ENCODE measurements at places on chromosomes 2 and 18.
A peak's percentile ranks its signal among the peaks of the same experiment; 100 is the strongest.

- DNase-seq, result peak; percentile 43
Observed at GRCh38 chr2:202149155-202149762, 76.2 kb downstream of the KIAA2012 start.

- DNase-seq, result no peak
Observed at GRCh38 chr2:199988151-199988550, 32.8 kb downstream of the MAIP1 start.

DNA sequence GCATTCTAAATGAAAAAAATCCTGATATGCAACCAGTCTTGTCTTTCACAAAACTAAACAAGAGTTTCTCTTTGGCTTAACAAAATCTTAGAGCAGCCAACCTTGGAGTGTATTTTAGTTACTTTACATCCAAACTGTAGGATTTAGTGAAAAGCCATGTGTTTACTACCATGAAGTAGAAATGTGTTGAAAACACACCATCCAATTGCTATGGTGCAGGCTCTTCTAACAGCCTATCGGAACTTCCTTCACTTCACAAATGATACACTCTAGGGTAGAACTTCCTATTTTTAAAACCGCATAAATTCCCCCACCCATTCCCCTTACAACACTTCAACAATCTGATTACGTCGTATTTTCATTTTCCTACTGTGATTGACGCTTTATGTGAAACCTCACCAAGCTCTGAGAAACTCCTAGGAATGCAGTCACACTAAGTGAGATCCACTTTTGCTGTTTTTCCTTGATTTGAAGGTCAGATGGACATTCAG, 74.4 kb upstream of the MAP4K4 start:
- DNase-seq, result no peak

DNA sequence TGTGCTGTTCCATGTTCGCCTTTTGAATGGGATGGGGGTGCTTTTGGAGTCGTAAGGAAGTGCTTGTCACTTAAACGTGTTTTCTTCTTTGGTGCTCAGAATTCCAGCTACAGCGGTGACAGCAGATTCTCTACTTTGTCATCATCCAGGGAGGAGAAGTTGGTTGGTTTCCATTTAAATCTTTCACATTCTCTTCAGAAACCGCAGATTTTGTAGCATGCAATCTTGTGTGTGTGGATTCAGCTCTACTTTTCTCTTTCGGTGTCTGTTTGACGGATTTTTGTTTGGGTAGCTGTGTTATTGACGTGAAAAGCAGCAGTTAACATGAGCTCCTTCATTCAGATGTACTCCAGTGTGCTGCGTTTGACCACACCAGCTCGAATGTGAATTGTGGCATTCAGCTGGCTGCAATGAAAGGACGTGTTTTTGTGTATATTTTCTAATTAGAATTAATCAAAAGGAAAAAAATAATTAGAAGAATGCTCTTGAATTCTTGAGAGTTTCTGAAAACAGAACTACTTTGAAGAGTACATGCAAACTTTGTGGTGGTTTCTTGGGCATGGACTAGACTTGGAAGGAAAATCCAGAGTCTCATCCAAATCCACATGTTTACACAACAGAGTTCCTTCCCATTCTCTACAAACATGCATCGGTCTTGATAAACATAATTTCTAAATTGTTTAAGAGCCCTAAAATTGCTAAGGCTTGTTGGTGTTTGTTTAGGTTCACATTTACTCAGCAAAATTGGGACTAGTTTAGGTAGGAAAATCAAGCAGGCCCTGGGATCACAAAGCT, 68.7 kb upstream of the RBM44 start:
- DNase-seq, result no peak

DNA sequence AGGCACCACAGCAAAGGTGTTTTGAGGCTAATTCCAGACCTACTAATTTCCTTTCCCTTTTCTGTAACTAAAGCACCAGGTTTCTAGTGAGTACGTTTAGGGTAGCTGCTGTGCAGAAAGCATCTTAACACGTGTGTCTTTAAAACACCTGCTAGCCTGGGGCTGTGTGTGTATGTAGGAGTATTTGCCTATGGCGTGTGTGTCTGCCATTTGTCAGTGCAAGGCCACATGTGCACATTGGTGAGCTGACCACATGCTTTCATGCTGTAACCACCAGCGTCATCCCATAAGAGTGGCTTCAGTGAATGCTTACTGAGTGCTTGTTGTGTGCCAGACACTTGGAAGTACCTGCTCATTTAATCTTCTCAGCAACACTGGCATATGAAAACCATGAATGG, 241.6 kb downstream of the SEPTIN10 start:
- DNase-seq, result no peak

DNA sequence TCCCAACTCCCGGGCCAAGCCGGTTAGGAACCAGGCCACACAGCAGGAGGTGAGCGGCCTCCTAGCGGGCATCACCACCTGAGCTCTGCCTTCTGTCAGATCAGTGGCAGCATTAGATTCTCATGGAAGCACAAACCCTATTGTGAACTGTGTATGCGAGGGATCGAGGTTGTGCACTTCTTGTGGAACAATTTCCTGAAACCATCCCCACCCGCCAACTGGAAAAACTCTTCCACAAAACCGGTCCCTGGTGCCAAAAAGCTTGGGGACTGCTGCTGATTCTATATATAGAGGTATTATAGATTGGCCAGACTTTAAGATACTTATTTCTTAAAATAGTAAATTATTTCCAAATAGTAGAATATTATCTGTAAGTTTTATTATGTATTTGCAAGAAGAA, 89.4 kb downstream of the PMS1 start:
- DNase-seq, result no peak

DNA sequence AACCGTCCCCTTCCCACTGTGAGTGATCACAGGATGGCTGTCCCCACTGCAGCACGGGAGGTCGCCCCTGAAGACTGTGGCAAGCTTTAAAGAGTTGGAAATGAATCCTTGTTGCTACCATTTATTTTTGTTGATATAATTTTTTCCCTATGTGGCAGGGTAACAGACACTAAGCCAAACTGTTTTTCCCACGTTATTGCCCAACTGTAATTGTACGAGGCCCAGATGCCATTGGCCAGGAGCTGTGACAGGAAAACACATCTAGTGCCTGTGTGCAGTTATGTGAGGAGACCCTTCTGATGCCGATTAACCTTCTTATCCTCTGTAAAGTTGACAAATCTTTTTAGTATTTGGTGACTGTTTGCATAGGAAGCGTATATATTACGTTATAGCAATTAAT, 44.2 kb downstream of the MRPS9 start:
- DNase-seq, result no peak

- no peak for DNase-seq
Observed at GRCh38 chr2:28543316-28544035, 47.6 kb downstream of the PLB1 start.

GRCh38 chr2:3340144-3340543, 37.5 kb downstream of the EIPR1 start:
- DNase-seq, result no peak

GRCh38 chr18:29060349-29060748, 883.4 kb upstream of the CDH2 start:
- no peak for DNase-seq

DNA sequence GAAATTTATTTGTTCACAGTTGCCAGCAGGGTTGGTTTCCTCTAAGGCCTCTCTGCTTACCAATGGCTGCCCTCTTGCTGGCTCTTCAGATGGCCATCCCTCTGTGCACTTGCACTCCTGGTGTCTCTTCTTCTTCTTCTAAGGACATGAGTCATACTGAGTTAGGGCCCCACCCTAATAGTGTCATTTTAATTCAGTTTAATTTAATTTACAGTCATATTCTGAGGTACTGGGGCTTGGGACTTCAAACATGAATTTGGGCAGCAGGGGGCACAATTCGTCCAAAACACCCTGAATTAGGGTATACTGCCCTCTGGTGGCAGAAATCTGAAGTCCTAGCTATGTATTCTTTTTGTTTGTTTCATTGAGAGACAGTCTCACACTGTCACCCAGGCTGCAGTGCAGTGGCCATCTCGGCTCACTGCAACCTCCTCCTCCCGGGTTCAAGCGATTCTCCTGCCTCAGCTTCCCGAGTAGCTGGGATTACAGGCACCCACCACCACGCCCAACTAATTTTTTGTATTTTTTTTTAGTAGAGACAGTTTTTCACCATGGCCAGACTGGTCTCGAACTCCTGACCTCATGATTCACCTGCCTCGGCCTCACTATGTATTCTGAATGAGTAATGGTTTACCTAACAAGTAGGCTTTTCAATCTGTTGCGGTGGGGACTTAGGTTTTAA, 19.8 kb downstream of the SLC4A1AP start:
- peak; percentile 84 for DNase-seq

GRCh38 chr18:54946149-54946581, 13.1 kb downstream of the CCDC68 start:
- DNase-seq, result no peak

DNA sequence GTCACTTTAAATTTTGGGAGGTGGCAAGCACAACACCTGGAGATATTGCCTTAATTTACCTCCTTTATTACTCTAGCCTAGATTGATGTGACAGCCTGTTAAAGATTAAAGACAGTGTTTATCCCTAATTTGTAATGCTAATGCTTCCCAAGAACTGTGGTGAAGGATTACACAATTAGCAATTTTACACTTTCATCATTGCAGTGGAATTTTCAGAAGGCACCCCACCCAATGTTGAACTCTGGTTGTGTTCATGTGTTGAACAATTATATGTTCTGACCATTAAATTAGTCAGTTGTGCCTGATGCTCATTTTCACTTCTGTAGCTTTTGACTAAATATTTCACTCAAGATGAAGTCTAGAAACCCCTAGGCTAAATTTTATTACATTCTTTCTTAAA, 317.1 kb upstream of the CWC22 start:
- peak; percentile 61 for DNase-seq

GRCh38 chr2:217820091-217820819, 182.5 kb downstream of the TNS1 start:
- DNase-seq, result no peak

GRCh38 chr2:68662466-68662865, 19.1 kb downstream of the PROKR1 start:
- DNase-seq, result no peak

GRCh38 chr2:112216167-112216566, 38.7 kb downstream of the ZC3H8 start:
- DNase-seq, result no peak

- DNase-seq, result peak; percentile 76
Observed at GRCh38 chr2:141331127-141331526, 799.7 kb downstream of the LRP1B start.

DNA sequence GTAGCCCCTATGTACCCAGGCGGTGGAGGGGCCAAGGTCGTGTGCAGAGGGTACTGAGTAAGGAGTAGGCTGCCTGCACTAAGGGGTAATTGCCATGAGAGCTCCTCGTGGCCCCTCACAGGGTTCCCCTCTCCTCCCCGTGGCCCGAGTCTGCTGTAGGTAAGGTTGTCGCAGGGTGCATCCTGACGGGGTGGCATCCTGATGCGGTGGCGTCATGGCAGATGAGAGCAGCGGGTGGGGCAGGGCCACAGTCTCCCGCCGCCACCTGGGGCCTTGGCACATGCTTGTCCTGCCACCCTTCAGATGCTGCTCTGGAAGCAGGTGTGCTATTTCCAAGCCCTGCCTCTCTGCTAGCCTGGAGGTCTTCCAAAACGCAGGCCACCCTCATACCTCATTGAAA, 89.7 kb downstream of the EIPR1 start:
- no peak for DNase-seq

DNA sequence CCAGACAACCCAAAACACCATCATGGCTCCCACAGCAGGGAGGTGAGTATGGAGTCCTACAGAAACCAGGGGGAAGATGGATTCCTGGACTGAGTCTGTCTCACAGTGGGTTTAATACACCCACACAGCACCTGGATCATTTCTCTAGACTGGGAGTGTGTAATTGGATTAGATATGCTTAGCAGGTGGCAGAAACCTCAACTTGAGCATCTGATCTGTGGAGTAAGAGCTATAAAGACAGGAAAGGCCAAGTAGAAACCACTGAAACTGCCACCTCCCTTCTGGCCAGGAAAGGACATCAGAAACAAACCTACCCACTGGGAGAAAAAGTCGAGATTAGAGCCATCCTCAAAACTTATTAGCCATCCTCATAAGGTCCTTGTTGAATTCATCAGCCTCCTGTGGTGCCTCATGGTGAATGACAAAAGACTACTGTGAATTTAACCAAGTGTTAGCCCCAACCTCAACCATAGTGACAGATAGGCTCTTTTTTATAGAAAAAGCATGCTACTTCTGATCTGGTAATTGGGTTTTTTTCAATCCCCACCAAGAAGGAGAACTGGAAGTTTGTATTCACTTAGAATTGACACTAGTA, 28.1 kb upstream of the CHST9 start:
- DNase-seq, result peak; percentile 6

DNA sequence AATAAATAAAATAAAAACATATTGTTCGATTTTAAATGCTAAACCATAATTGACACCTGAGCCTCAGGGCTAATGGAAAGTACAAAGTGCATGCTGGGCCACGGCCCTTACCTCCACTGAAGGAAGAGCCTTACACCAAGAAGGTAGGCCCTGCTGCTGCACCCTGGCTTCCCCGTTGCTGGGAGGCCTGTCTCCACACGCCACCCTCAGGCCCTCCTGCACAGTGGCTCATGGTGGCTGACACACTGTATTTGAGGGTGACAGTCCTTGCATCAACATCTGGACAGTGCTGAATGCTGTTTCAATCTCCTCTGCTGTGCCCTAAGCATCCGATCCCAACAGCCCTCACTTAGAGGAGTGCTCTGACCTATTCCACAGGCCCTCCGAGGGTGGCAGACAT, 39.3 kb upstream of the EDAR start:
- DNase-seq, result no peak

DNA sequence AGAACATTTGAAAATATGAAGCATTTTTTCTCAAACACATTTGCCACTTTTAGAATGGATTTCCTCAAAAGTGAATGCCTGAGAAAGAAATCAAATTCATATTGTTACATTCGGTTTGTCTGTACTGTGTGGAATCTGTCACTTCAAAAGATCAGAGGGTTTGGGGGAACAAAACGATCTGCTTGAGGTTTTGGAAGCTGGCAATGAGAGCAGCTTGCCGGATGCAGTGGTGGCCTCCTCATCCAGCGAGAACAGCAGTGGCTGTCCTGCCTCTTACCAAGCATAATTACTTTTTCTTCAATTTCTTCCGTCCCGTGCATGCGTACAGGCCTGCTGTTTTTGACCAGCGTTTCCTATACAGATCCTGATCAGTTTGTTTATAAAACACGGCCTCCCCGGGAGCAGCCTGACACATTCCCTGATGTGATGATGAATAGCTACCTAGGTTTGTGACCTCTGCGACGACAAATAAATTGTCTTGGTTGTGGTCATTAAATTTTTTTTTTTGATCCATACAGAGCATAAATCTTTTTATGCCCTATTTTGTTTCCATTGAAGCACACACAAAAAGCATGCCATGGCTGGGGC, 45.2 kb downstream of the ITGA6 start:
- DNase-seq, result no peak

- DNase-seq, result no peak
Observed at GRCh38 chr2:46275995-46276394, 21.2 kb upstream of the EPAS1 start.

DNA sequence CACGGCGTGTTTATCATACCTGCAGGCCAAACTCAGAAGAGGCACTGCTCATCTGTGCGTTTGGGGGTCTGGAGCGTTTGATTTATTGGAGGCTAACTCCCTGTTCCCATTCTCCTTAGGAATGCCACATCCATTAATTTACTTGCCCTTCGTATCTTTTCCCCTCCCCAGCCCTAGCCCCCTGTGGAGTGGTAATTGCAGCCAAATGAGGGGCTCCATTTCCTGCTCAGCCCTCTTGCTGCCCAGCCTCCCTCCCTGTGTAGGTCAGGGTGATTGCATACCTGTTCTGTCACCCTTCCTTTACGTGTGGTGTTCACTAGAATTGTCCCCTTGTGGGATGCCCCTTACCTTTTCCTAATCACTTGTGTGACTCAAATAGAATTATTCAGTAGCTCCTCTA, 120.4 kb downstream of the MAP3K20 start:
- DNase-seq, result no peak

GRCh38 chr2:46984642-46985476, 69.3 kb upstream of the MCFD2 start:
- DNase-seq, result peak; percentile 92

All from mammary epithelial cell (primary cell).